ENCODE measurements at places on chromosomes 5 and 9. TPM values are rescaled to one million over a fixed set of nuclear protein-coding genes. Genes with fewer than 3 reads are reported as not detected.

The CDKN2A gene
- 0.85 TPM for total RNA-seq

The PHF24 gene
- total RNA-seq, result 0.69 TPM

The LMBRD2 gene
- 31.6 TPM for total RNA-seq

DNA sequence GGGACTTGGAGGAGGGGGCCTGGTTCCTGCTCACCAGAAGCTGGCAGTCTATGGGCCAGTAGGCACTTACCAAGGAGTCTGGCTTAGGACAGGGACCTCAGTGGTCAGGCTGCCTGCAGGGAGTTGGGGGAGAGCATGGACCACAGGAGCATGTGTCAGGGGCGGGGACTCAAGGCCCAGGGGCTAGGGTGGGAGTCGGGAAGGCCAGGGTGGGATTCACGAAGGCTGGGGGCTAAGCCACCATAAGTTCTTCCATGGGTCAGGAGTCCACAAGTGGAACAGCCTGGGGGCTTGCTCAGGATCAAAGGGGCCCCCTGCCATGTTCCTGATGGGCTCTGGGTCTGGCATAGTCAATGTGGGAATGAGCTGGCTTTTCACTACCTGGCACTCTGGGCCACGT lies 11.5 kb upstream of the SLC25A48 start:
- DNase-seq, result no peak

GRCh38 chr5:95821110-95822021 lies 1.2 kb downstream of the GLRX start:
- no peak for DNase-seq

GRCh38 chr9:121326130-121326838 lies 43.8 kb downstream of the STOM start:
- no peak for DNase-seq

- no peak for DNase-seq
These were observed 105.2 kb downstream of the RFK start for GRCh38 chr9:76289042-76289441.

All from urinary bladder (tissue), 4 donors.